Astrocyte (in vitro differentiated cells and primary cell): ENCODE measurements at places on chromosomes 7 and 10.

DNA sequence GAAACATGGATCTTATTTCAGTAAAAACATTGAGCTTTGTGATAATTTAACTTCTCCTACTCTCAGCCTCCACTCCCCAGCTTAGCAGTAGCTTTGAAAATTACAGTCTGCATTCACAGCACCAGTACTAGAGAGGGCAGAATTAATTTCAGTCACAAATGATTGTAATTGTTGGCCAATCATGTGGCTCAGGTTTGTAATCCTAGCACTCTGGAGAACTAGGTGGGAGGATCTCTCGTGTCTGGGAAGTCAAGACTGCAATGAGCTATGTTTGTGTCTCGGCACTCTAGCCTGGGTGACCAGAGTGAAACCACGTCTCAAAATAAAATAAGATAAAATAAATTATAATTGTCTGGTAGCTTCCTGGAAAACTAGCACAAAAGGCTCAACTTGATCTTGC lies 620.9 kb downstream of the TNS3 start:
- H3K4me3 ChIP-seq: no peak overlapping the region
- DNase-seq: peak; percentile 39
- H3K4me1 ChIP-seq: no peaks in the 10 kb centered on the region
- H3K36me3 ChIP-seq: no peaks in the 10 kb centered on the region
- no peaks in the 10 kb centered on the region for H3K27me3 ChIP-seq
- H3K27ac ChIP-seq: no peak overlapping the region

DNA sequence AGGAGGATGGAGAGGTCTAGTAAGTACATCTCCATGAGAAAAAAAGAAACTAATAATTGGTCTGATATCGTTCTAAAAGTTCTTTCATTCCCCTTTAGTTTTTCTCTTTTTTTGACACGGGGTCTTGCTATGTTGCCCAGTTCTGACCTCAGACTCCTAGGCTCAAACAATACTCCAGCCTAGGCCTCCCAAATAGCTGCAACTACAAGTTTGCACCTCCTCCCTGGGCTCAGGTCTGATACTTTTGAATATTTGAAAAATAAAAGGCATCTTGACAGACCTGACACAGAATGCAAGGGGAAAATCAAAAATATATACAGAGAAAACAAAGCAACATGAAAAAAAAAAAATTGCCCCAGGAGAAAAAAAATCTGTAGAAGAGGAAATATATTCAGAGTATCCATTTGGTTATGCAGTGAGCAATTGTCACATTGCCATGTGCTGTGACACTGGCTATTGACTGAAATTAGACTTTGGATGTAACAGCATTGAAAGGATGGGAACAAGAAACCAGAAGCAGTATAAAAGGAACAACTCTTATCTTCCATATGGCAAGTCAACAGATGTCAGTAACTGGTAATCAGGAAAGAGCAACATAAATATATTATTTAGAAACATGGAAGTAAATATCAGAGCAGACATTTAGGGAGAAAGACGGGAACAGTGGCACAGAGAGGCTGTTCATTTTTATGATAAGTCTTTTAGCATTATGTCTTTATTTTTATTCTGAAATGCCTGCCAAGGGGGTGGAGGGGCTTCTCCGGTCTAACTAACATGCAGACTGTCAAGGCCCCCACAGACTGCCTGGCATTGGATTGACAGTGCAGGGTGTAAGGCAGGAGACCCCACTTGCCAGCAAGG lies 408.4 kb downstream of the PARD3 start:
- H3K36me3 ChIP-seq: no peaks in the 10 kb centered on the region
- H3K4me3 ChIP-seq: no peak overlapping the region

- peak; percentile 63 for DNase-seq
- no peak overlapping the region for H3K4me3 ChIP-seq
- no peak overlapping the region for H3K27ac ChIP-seq
- no peaks in the 10 kb centered on the region for H3K4me1 ChIP-seq
- H3K36me3 ChIP-seq: no peaks in the 10 kb centered on the region
- no peaks in the 10 kb centered on the region for H3K27me3 ChIP-seq
Observed at GRCh38 chr7:11843113-11843765, 11.2 kb upstream of the THSD7A start.

GRCh38 chr7:154855366-154855765 lies 147.6 kb downstream of the PAXIP1 start:
- no peaks in the 10 kb centered on the region for H3K36me3 ChIP-seq
- H3K4me1 ChIP-seq: no peaks in the 10 kb centered on the region
- H3K27me3 ChIP-seq: no peaks in the 10 kb centered on the region
- no peak overlapping the region for H3K27ac ChIP-seq

DNA sequence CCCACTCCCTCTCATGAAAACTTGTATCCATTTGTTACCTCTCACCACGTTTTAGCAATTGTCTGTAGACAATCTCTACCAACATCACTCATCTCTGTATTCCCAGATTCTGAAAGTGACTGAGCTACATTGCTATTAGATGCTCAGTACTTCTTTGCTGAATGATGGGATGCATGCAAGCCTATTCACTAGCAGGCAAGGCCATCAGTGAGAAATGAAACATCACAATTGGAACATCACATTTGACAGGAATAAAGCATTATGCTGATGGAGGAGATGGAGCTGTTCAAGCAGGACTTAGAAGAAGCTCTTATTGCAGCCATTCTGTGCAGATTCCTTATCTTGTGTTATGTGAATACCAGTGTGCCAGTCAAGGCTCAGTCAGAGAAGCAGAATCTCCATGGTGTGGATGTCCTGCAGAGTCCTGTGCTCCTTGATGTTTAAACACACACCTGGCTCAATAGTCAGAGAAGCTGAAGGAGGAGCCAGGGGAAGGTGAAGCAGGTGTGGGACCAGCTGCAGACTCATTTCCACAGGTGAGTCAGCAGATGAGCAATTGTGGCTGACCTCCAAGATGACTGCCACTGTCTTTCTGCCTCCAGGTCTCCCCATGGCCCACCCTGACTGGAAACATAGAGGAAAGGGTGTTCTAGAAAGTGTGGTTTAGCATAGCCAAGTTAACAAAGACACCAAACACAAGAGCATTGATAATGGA lies 965.5 kb downstream of the GRID1 start:
- no peak overlapping the region for H3K4me3 ChIP-seq
- DNase-seq: no peak
- H3K4me1 ChIP-seq: no peaks in the 10 kb centered on the region
- no peaks in the 10 kb centered on the region for H3K36me3 ChIP-seq
